ENCODE measurements at places on chromosomes 16 and 17.

DNA sequence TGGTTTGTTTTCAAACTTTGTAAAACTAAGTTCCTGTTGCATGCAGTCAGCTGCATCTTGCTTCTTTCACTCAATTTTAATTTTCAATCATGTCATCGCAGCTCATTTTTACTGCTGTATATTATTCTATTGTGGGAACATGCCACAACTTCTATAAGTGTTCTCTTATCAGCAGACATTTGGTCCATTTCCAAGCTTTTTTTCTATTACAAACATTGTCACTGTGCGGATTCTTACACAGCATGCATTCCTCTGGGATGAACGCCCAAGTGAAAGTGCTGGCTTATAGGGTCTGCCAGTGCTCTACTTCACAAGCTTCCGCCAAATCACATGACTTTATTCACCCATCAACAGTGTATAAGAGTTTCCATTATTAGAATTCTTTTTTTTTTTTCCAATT lies 22.7 kb downstream of the GINS3 start:
- no peak for DNase-seq

DNA sequence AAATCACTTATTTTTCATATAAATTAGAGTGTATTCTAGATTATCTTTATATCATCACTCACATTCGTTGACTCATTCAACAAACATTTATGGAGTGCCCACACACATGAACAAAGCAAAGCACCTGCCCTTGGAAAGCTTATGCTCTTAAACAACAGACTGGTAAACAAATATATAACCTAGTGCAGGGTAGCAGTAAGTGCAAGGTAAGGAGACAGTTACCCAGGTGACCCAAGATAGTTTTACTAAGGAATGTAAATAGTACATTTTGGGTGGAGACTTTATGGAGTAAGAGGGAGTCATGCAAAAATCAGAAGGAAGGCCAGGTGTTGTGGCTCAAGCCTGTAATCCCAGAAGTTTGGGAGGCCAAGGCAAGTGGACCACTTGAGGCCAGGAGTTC lies 40.4 kb upstream of the HELZ start:
- no peak for DNase-seq

- no peak for DNase-seq
Observed at GRCh38 chr17:75834928-75835653, 9.1 kb downstream of the UNC13D start.

DNA sequence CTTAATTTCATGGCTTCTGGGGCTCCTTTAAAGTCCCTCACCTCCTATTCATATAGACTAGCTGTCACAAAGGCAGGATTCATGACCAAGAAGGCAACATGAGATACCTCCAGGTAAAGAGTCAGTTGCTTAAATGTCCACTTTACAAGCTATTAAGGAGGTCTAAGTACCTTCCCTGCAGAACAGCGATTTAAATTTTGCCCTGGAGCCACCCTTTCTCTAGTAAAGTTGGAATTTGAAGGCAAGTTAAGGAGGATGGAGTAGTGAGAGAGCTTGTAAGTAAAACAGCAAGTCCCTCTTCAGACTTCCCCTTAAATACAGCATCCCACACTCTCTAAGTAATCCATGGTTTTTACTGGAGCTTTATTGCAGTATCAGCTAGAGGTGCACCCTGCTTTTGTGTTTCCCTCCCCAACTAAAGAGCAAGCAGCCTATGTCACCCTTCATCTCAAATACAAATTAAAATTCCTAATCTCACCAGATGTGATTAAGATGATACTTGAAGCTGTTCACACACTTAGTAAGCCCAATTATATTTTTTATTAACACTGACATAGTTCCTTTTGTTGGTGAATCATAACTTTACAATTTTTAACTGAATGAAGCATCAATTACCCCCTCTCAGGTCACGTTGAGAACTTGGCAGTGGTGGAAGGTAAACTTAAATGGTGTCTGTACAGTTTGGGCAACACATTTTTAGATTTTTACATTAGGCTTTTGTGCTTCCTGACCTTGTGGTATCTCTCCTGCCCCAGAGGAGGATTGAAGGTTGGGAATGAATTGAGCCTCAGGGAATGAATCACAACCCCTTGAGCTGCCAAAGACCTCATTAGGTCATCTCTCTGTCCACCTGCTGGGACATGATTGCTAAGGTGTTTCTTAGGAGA lies 108.9 kb downstream of the TANGO6 start:
- DNase-seq: no peak

- DNase-seq: no peak
Observed at GRCh38 chr16:50059669-50060068, 6.1 kb upstream of the HEATR3 start.

DNA sequence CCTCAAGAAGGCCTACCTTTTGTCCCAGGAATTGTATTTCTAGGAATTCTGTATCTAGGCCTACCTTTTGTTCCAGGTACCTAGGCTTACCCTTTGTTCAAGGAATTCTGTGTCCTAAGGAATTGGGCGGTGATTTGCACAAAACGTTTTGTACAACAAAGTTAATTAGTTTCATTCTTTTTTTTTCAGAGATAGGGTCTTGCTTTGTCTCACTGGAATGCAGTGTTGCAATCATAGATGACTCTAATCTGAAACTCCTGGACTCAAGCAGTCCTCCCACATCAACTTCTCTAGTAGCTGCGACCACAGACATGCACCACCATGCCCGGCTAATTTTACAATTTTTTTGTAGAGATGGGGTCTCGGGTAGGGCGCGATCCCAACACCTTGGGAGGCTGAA lies 7.0 kb downstream of the CDR2L start:
- DNase-seq: no peak

- no peak for DNase-seq
Observed at GRCh38 chr16:10923650-10924214, 18.5 kb downstream of the DEXI start.

DNA sequence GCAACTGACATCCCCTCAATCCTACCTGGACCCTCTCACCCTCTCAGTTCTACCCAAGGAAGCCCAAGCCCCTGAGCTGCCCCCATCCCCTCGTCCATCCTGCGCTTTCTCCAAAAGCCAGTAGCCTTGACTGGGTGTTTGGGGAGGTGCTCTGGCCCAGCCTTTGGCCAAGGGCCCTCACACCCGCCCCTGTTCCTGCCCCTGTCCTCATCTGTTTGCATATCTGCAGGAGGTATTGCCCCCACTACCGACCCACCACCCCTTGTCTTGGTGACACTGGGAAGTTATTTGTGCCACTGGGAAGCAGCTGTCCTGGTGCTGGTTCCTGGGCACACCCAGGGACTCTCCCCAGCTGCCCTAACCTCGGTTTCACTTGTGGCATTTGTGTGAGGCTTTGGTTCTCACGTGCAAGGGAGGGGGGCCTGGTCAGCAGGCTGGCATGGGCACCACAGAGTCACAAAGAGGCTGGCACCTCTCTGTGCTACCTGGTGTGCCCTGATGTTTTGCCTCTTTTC lies 75.3 kb downstream of the MRC2 start:
- DNase-seq: no peak

- peak; percentile 71 for DNase-seq
Observed at GRCh38 chr17:39094607-39095308, 56.7 kb downstream of the PLXDC1 start.

- DNase-seq: no peak
Observed at GRCh38 chr17:82517230-82517865, 2.2 kb upstream of the FOXK2 start.

Data from Jurkat, Clone E6-1 (cell line).